ENCODE measurements at places on chromosomes 7 and 10. TPM values are rescaled to one million over a fixed set of nuclear protein-coding genes. Genes with fewer than 3 reads are reported as not detected.
A peak's percentile ranks its signal among the peaks of the same experiment; 100 is the strongest.

GRCh38 chr10:1392127-1392526 lies 335.9 kb downstream of the WDR37 start:
- no peak for DNase-seq

The VSTM2A gene
- total RNA-seq = not detected

DNA sequence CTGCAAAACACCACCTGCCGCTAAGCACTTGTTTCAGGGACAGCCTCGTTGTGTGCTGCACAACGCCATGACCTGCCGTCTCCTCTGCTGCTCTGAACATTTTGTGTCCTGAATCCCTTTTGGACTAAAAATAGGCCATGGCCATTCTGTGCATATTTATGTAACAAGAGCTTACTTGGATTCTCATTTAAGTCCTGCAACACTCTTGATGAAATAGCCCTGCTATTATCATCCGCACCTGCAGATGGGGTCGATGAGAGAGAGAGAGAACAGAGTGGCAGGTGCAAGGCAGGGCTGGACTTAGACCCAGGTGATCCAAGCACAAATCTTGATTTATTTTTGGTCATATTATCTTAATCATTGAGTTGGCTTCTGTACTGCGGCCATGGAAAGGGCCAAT lies 121.2 kb upstream of the PRKCQ start:
- DNase-seq = no peak

DNA sequence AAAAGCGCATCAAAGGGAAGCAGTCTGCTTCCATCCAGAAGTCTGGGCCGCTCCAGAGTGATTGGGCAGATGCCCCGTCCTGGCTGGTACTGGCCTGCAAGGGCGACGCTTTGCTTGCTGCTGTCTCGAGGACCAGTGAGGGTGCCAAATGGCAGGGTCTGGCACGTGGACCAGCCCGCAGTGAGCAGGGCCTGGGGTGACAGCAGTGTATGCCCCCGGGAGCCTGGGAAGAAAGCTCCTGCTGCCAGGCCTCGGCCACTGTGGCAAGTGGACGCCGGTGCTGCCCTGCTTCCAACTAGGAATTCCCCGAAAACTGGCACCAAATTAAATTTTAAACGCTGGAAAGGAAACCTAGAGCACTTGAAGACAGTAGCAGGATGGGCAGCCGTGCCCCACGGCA lies 357.0 kb upstream of the MKI67 start:
- no peak for DNase-seq

The AGR3 gene
- not detected for total RNA-seq

- DNase-seq = no peak
These were observed 61.6 kb upstream of the PHF14 start for GRCh38 chr7:10912077-10912476.

The CTTNBP2 gene
- total RNA-seq = 15.5 TPM

The CRYGN gene
- total RNA-seq = not detected

GRCh38 chr7:116780966-116781365 lies 81.4 kb upstream of the CAPZA2 start:
- DNase-seq = no peak

GRCh38 chr10:100826983-100827818 lies 81.8 kb downstream of the PAX2 start:
- DNase-seq = no peak

The SPDYE2B gene
- not detected for total RNA-seq

The TRIM56 gene
- 30.6 TPM for total RNA-seq

The STAM gene
- total RNA-seq = 17.3 TPM

- DNase-seq = no peak
These were observed 123.1 kb downstream of the DKK1 start for GRCh38 chr10:52437205-52437646.

GRCh38 chr10:90937645-90938258 lies 16.9 kb upstream of the ANKRD1 start:
- DNase-seq = no peak

The MMRN2 gene
- total RNA-seq = 59.1 TPM

- no peak for DNase-seq
These were observed 29.7 kb downstream of the CCDC6 start for GRCh38 chr10:59876695-59877094.

- no peak for DNase-seq
These were observed 22.3 kb downstream of the HYAL4 start for GRCh38 chr7:123867225-123867624.

GRCh38 chr7:151925446-151926335 lies 30.6 kb upstream of the GALNTL5 start:
- peak; percentile 55 for DNase-seq

GRCh38 chr10:96357038-96357620 lies 1.7 kb downstream of the OPALIN start:
- no peak for DNase-seq

DNA sequence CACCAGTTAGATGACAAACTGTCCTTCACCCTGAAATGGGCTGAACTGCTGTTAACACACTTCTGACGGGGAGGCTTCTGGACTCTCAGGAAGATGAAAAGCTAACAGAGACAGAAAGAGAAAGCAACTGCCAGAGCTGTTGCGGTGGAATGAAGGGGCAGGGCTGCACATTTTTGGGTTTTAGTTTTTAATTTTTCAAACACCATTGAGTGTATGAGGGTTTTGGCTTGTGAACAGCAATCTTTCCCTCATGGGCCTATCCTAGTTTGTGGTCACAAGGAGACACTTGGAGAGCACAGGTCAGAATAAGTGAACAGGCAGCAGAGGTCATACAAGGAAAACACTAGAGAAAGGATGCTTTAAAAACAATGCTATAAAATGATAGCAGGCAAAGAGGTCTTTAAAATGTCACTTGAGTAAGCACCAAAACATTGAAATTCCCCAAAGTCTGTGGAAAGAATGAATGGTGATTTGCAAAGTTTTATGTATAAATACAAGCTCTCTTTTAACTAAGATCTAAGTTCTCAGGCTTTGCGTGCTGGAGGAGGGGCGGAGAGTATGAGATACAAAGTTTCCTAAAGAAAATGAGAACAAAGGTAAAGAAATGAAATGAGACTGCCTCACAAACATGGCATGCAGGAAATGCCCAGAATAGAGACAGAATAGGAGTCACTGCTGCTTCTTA lies 101.4 kb upstream of the GLI3 start:
- no peak for DNase-seq

The OR2A7 gene
- total RNA-seq = 1.2 TPM

The GTF2I gene
- total RNA-seq = 181 TPM

The INA gene
- total RNA-seq = not detected

GRCh38 chr7:81114633-81115032 lies 195.8 kb upstream of the SEMA3C start:
- DNase-seq = no peak

DNA sequence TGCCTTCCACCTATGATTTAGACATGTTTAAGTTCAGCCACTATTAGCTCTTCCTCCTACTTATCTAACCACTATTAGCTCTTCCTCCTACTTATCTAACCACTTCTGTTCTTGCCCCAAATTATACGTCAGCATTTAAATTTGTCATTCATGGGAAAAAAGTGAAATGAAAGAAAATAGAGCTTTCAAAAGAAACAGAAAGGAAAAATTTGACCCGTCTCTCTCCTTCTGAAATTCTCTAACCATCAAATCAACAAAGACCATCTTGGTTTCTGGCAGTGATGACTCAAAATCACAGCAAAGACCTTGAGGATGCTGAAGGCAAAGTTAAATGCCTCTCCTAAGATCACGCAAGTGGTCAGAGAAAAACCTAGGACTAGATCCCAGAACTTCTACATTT lies 2.6 kb downstream of the LIPA start:
- no peak for DNase-seq

DNA sequence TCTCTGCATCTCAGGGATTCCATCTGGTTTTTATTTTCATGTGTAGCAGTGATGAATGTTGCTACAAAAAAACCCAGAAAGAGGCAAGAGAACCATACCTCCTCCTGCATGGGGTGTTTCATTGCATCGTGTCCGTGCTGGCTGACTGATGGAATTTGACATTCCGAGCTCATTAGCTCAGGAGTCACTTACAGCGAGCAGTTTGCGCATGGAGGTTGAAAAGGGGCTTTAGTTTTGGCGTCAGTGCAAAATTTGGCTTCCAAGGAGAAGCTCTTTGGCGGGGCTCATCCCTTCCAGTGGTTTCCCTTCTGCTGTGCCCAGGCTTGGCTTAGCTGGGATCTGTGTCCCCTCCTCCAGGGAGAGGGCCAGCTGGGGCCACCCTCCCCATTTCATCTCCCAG lies 25.8 kb downstream of the EMX2 start:
- no peak for DNase-seq

The PRR15 gene
- 4.8 TPM for total RNA-seq

All from tibial nerve (tissue), 4 donors.